ENCODE measurements at places on chromosomes 2 and 18.

DNA sequence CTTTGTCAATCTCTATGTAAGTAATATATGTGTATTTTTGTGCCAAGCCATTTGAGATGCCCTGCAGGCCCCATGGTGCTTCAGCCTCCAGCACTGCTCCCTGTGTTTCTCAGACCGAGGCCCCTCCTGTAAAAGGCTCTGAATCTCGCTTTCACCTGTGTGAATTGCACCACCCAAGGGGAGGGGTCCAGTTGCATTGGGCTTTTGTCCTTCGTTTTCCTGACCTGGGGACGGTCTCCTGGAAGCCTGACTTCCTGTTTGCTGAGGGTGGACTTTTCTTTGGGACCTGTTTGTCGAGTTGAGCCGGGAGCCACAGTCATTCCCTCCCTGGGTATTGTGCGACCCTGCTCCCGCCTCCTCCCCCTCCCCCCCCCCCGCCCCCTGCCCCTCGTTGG is 48.9 kb downstream of the AGAP1 start:
- no peak for DNase-seq

DNA sequence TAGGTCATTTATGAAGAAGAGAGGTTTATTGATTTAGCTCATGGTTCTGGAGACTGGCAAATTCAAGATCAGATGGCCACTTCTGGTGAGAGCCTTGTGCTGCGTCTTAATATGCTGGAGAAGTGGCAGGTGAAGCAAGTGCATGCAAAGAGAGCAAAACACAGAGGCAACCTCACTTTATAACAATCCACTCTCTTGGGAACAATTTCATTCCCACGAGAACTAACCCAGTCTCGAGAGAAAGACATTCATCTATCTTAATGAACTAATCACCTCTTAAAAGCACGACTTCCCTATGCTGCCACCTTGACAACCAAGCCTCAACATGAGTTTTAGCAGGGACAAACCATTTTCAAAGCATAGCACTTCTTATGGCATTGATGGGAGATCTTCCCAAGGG is 186.5 kb upstream of the RASGRP3 start:
- no peak for DNase-seq

GRCh38 chr2:134396493-134396892 is 142.6 kb downstream of the MGAT5 start:
- DNase-seq: no peak

DNA sequence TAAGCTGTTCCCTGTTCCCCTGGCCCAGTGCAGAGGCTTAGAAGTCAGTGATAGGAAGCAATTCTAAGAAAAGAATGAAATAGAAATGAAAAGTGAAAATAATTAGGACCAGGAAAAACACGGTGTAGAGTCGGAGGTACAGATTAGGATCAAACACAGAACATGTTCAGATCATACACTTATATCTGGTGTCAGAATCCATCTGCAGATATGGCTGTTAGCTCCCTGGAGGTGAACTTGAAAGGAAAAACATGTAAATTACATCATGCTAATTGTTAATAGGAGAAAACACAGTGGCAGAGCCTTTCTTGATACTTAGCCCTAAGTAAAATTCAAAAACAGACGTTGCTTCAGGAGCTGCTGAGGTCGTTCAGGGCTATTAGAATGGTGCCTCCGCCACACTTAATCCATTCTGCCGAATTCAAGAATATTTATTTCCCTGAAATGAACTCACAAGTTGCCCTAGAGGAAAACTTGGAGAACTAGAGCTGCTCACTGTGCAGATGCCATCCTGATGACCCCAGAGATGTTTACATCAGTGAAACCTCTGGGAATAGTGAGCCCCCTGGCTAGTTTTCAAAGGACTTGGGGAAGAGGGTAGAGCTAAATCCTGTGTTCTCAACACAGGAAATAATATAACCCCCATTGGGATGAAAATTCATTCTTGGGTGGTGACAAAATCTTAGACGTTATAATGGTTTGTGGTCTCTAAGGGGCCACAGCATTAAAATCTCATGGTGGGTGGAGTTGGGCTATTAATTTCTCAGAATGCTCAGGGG is 27.5 kb downstream of the LPIN1 start:
- no peak for DNase-seq

- DNase-seq: no peak
Measured at GRCh38 chr2:10161961-10162441, 39.5 kb downstream of the RRM2 start.

DNA sequence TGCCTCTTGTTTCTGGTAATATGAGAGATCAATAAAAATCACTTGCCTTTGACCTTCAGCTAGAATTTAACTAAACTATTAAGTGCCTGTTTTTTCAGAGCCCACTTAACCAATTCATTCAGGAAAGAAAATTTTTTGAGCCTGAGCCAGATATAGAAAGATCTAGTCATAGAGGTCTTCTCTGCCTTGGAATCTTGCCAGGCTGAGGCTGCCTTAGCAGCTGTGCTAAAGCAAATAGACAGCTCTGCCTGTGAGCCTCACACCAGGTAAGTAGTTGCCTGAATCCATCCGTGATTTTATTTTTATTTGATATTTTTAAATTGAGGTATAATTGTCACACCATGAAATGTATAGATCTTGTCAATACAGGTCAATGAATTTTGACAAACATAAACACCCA is 27.4 kb downstream of the EVX2 start:
- peak; percentile 37 for DNase-seq
